Ureter (tissue), 1 donor: ENCODE measurements at places on chromosomes 5 and 9. TPM values are rescaled to one million over a fixed set of nuclear protein-coding genes. Genes with fewer than 3 reads are reported as not detected.

SPAG8 gene
- 6.4 TPM for total RNA-seq

ADGRV1 gene
- total RNA-seq, result 4.7 TPM

MCIDAS gene
- total RNA-seq, result 2.7 TPM

CREB3 gene
- 30.7 TPM for total RNA-seq

INSYN2B gene
- not detected for total RNA-seq

ANKRD31 gene
- total RNA-seq, result 1.0 TPM

ROR2 gene
- 16.7 TPM for total RNA-seq

C7 gene
- total RNA-seq, result 209 TPM

KIAA0825 gene
- total RNA-seq, result 5.9 TPM

ADAMTS6 gene
- 2.6 TPM for total RNA-seq

MARCOL gene
- total RNA-seq, result not detected

MAML1 gene
- total RNA-seq, result 37.7 TPM

SPATA31A5 gene
- not detected for total RNA-seq

OR1J4 gene
- total RNA-seq, result not detected

PLAC8L1 gene
- 1.1 TPM for total RNA-seq

DNA sequence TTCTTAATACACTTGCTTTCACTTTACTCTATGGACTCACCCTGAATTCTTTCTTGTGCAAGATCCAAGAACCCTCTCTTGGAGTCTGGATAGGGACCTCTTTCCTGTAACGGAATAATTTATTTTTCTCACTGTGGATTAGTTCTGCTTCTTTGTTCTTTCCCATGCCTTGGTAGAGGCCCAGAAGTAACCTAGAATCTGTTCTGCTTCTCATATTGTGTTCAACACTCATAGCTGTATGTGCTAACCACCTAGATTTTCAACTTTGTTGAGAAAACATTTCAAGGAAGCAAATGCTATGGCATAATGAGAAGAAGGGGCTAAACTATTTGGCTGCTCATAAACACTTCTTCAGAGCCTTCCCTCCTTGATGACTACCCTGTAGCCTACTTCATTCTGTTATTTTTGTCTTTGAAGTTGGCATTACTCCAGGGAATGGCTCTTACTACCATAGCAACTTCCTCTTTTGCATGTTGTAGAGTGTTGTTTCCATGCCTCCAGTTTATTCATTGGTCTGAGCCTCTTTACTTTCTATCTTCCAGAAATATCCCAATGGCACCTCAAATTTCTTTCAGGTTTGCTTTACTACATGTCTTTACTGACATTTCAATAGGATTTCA, 74.3 kb downstream of the KIAA0825 start:
- no peak for DNase-seq

DNA sequence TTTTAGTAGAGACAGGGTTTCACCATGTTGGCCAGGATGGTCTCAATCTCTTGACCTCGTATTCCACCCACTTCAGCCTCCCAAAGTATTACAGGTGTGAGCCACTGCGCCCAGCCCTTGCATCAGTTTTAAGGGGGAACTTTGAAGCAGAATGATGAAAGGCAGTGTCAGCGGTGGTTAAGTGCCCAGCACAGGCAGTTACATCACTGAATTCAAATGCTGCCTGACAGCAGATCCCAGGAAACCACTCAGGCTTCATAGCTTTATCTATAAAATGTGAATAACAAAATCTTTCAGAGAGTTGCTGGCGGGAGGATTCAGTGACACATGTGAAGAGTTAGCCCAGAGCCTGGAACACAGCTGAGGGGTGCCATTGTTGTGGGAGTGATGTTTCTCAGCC, 26.5 kb downstream of the FGF1 start:
- DNase-seq, result no peak

DNA sequence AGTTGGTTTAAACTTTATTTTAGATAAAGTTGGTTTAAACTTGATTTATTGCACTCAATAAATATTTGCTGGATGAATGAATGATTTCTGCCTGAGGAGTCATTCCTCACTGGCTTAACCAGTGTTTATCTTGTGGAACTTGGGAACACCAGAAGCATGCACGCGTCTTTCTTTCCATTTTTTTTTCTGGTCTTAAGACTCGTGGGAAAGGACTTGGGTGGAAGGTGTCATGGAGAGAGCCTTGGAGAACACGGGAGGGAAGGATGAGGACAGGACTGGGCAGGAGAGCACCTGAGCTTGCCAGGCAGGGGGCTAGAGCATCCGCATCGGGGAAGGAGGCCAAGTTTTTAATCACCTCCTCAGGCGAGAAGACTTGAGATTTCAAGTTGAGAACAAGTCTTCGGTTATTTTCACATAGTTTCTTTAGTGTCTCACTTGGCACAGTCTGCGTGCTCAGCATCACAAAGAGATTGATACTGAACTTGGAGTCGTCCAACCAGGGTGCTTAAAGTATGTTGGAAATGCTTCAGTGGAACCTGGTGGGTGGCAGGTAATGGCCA, 144.2 kb downstream of the PDZD2 start:
- DNase-seq, result no peak

GRCh38 chr9:123925161-123925560, 4.8 kb downstream of the DENND1A start:
- DNase-seq, result no peak

GRCh38 chr5:62333250-62333794, 27.3 kb downstream of the KIF2A start:
- DNase-seq, result no peak

DNA sequence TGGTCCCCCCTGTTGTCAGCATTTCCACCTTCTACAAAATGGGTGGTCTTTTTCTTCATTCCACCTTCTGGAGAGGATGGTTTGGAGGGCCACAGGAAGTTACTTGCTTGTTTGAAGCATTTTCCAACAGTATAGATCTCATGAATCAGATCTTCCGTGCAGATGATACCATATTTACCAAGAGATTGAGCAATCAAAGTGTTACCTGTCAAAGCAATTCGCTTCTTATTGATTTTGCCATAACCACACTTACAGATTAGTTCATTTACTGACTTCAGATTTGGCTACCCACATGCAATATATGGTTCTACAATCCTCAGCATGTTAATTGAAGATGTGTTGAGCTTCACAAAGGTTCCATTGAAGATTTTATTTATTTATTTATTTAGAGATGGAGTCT, 14.0 kb upstream of the TEX48 start:
- DNase-seq, result no peak

DNA sequence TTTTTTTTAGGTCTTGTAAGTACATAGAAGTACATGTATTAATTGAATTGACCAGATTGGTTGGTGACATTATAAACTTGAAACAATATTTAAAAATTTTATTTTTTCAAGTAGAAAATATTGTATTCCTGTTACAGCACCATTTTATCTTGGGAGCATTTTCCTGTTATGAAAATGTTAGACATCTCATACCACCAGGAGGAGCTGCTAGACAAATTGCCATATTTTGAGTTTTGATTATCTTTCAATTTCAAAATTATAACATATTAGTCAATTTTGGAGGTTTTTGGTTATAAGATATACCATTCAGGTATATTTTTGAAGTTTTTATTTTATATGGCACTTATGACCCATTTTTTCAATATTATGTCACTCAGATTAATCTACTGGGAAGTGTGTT, 84.4 kb downstream of the CNTLN start:
- no peak for DNase-seq

GRCh38 chr9:138117101-138117750, 239.6 kb downstream of the CACNA1B start:
- no peak for DNase-seq

DNA sequence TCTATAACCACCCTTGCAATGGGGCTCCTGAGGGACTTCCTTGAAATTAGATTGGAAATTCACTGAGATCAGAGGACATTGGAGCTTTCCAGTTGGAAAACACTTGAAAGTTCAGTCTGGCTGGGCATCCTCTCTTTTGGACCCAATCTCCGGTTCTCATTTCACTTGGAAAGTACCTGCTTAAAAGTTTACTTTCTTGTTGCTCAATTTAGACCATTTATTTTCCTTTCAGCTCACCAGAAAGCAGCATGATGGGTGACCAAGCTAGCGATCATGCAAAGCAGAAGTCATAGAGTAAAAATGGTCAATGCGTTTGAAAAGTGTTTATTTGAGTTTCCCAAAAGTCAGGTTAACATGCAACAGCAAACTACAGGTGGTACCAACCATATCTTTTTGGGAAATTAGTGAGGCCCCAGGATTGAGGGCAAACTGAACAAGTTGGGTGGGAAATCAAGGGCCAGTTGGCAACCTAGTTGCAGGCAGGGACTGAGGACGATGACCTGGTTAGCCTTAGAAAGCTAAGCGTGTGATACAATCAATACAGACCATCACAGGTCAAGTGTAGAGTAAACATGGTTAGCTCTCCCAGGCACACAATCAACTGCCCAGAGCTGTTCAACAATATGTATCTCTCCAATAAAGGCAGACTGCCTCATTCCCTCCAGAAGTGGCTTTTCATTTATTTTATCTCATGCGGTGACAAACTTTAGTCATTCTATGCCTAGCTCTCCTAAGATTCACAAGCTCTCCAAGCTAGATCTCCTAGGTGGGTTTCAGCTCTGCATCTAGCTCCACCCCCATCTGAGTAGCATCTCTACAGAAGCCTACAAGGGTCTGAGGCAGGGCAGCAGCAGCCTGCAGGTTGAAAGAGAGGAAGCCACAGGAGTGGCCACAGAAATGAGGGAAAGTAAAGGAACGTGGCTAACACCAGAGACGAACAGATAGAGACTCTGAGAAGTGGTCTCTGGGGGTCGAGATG, 136.9 kb downstream of the UGCG start:
- DNase-seq, result no peak

GRCh38 chr9:87392086-87392485, 105.6 kb upstream of the DAPK1 start:
- no peak for DNase-seq

DNA sequence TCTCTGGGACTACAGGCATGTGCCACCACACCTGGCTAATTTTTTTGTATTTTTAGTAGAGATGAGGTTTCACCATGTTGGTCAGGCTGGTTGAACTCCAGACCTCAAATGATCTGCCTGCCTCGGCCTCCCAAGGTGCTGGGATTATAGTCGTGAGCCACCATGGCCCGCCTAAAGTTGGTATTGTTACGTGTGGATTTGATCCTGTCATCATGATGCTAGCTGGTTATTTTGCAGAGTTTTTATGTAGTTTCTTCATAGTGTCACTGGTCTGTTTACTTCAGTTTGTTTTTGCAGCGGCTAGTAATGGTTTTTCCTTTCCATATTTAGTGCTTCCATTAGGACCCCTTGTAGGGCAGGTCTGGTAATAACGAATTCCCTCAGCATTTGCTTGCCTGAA, 85.9 kb downstream of the CACNA1B start:
- no peak for DNase-seq

DNA sequence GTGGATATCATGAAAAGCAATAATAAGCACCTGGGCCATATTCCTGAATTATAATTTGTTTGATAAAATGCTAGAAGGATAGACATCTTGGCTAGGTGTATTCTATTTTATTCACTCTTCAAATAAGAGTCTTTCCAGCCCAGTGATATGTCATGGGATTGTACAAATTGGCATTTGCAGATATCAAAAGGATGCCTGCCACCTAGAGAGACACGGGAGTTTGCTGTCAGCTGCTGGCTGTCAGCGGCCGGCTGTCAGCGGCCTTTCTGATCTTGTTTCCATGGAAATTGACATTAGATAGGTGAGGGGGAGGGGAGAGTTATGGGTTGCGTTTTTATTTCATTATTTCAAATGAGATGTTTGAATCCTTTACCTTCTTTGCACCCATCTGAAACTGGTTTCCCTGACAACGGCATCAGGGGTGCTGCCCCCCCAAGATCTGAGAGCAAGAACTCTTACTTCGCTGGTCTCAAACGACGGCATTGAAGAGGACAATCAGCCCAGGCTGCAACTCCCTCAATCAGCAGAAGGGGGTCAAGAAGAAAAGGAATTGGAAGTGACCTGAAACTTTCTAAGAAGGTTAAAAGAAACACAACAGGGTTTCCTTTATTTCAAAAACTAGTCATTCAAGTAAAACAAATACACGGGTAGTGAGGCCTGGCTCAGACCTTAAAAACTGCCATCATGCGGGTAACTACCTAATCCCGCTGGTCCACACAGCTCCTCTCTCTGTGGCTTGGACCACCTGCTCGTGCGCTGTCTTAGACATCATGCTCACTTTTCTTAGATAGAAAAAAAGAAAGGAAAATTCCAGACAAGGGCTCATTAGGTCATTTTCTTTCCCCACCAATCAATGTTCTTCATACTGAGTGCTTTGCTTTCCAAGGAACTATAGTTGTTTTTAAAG, 115.7 kb downstream of the TLE1 start:
- DNase-seq, result no peak

GRCh38 chr9:89278551-89278950, 32.4 kb upstream of the CKS2 start:
- no peak for DNase-seq

DNA sequence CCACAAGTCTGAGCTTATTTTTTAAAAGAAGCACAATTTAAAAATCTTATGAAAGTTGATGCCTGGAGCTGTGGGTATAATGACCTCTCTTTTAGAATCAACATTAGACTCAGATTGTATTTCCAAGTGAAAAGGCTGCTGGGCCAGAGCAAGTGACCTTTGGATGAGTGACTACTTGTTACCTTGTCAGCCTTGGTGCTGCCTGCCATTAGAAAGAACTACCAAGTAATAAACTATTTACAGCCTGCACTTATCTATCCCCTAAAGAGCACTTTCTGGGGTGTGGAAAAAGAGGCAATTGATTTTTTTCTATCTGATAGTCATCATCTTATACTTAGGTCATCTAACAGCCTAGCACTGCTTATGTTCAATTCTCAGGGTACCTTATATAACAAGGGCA, 134.9 kb upstream of the FBXL17 start:
- no peak for DNase-seq
